ENCODE measurements at places on chromosomes 6 and 20.

DNA sequence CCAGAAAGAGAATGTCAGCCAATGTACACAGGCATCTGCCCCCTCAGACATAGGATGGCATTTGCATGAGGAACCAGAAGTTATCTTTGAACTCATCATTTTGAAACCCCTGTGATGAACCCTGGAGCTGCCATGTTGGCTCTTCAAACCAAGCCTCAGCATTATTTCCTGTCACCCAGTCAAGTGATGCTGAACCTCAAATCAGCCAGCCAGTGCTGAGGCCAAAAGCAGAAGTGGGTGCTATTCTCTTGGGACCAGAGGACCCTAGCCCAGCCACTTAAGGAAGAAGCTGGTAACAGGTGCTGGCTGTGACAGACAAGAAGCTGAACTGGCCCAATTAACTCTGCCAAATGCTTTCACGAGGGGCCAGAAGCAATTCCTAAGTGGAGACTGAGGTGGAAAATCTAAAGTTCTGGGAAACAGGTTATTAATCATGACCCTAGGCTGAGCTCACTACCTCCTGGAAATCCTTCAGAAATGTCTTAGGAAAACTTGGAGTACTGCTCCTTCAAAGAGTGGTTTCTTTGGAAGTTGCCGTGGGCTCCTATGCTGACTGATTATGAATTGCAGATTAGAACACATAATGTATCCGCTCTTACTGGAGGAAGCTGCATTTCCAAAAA is 4.0 kb downstream of the PKIG start:
- H3K27me3 ChIP-seq, result no peaks in the 10 kb centered on the region
- peaks cover 29% of the 10 kb centered on the region for H3K4me1 ChIP-seq
- no peak for DNase-seq
- H3K36me3 ChIP-seq, result peaks cover 23% of the 10 kb centered on the region
- H3K4me3 ChIP-seq, result no peak overlapping the region

- H3K4me1 ChIP-seq, result peaks cover 27% of the 10 kb centered on the region
- no peak for DNase-seq
- no peak overlapping the region for H3K4me3 ChIP-seq
- H3K36me3 ChIP-seq, result no peaks in the 10 kb centered on the region
- H3K27ac ChIP-seq, result no peak overlapping the region
- peaks cover 100% of the 10 kb centered on the region for H3K27me3 ChIP-seq
Observed at GRCh38 chr20:22574545-22575086, 9.8 kb downstream of the FOXA2 start.

- H3K36me3 ChIP-seq, result peaks cover 12% of the 10 kb centered on the region
- H3K4me1 ChIP-seq, result peaks cover 55% of the 10 kb centered on the region
- peak; percentile 91 for DNase-seq
Observed at GRCh38 chr6:131950767-131951575, at the start of gene CCN2. Gene CCN2, minus strand, starts transcription at chr6:131951372. Its CDS starts 200 bp downstream, at chr6:131951172.

DNA sequence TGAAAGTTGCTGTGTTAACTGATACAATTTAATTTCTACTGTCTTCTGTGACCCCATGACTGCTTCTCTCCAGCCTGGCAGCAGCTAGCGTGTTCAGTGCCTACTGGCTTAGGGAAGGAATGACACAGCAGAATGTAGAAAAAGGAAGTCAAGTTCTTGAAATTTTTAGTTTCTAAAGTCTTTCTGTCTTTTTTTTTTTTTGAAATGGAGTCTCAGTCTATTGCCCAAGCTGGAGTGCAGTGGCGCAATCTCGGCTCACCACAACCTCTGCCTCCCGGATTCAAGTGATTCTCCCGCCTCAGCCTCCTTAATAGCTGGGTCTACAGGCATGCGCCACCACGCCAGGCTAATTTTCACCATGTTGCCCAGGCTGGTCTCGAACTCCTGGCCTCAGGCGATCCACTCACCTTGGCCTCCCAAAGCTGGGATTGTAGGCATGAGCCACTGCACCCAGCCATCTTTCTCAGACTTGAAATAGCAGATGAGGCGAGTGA is 39.3 kb downstream of the PCNA start:
- no peak overlapping the region for H3K4me3 ChIP-seq
- DNase-seq, result no peak
- H3K27me3 ChIP-seq, result no peaks in the 10 kb centered on the region

GRCh38 chr20:14989535-14990290 is 652.3 kb upstream of the FLRT3 start:
- no peak for DNase-seq
- no peak overlapping the region for H3K27ac ChIP-seq
- no peak overlapping the region for H3K4me3 ChIP-seq
- H3K4me1 ChIP-seq, result peaks cover 29% of the 10 kb centered on the region
- no peaks in the 10 kb centered on the region for H3K36me3 ChIP-seq

DNA sequence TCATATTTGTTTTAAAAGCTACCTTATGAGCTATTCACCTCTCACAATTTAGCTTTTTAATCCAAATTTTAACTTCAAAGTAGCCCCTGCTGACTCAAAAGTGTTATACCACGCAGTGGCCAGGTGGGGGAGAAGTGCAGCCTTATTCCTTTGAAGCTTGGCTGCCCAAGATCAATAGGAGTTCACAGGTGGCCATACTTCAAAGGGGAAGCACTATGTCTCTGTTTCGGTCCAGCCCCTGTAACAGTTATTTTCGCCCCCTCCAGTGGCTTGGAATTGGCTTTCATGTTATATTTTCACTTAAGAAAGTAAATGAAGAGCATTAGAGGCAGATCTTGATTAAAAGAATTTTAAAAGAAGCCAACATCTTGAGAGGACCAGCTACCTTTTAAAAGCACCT is 608.4 kb downstream of the EPHA7 start:
- H3K4me3 ChIP-seq, result no peak overlapping the region
- peak; percentile 54 for DNase-seq
- no peak overlapping the region for H3K27ac ChIP-seq

DNA sequence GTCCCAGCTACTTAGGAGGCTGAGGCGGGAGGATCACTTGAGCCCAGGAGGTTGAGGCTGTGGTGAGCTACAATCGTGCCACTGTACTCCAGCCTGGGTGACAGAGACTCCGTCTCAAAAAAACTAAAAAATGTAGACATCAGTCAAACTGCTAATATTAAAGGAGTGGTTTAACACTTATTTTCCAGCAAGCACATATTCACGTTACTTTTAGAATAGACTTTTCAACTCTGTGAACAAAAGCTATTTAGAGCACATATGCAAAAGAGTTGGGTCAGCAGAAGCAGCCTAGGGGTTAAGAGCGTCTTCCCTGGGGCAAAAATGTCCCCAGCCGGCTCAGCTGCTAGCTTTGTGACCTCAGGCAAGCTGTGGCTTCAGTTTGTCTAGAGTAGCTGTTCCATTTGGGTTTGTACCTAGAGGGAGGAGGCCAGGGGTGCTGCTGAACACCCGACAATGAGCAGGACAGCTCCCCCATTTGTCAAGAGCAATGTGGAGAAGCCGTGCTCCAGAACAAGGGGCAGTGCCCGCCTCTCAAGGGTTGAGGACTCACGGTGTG is 62.5 kb upstream of the PTGIS start:
- peaks cover 6% of the 10 kb centered on the region for H3K27me3 ChIP-seq
- no peak overlapping the region for H3K4me3 ChIP-seq
- H3K4me1 ChIP-seq, result peaks cover 63% of the 10 kb centered on the region
- DNase-seq, result no peak
- H3K36me3 ChIP-seq, result peaks cover 33% of the 10 kb centered on the region
- H3K27ac ChIP-seq, result peak overlapping the region; percentile 94

GRCh38 chr20:10402938-10403608 is 30.9 kb downstream of the MKKS start:
- H3K27me3 ChIP-seq, result no peaks in the 10 kb centered on the region
- H3K27ac ChIP-seq, result no peak overlapping the region
- DNase-seq, result no peak
- H3K4me3 ChIP-seq, result no peak overlapping the region
- no peaks in the 10 kb centered on the region for H3K36me3 ChIP-seq

Measured in nephron progenitor cell (in vitro differentiated cells).